Calu3 (cell line): ENCODE measurements at places on chromosomes 16 and 17.
A peak's percentile ranks its signal among the peaks of the same experiment; 100 is the strongest.

DNA sequence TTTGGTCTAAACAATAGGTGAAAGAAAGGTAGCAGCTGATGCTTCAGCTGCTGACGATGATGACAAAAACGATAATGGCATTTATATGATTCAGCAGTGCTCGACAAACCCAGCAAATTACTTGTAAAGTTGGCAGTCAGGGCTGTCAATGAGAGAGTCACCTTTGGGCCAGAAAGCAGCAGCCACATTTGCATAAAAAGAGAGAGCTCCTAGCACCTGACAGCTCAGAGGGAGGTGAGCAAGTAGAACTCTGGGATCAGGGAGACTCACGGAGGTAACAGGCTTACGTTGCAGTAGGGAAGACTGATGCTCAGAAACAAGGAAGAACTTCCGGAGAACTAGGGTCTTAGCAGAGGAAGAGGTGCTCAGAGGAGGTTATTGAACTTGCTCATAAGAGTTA, 291.9 kb upstream of the ZFHX3 start:
- no peak for DNase-seq

DNA sequence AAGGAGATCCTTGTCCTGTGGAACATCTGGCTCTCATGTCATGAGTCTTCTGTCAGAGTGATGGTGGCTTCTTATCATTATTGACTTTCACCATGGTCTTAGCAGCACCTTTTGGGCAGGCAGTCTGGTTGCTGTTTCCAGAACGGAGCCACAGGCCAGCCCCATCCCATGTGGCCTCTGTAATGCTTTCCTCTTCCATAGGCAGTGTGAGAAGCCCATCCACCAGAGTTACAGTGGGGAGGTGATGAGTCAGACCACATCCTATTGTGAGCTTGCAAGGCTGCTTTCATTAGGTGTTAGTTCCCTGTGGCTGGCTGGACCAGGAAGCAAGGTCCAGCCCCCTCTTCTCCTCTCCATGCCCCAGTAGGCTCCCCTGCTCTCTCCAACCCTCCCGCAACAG, 30.8 kb upstream of the SPACA3 start:
- no peak for DNase-seq

DNA sequence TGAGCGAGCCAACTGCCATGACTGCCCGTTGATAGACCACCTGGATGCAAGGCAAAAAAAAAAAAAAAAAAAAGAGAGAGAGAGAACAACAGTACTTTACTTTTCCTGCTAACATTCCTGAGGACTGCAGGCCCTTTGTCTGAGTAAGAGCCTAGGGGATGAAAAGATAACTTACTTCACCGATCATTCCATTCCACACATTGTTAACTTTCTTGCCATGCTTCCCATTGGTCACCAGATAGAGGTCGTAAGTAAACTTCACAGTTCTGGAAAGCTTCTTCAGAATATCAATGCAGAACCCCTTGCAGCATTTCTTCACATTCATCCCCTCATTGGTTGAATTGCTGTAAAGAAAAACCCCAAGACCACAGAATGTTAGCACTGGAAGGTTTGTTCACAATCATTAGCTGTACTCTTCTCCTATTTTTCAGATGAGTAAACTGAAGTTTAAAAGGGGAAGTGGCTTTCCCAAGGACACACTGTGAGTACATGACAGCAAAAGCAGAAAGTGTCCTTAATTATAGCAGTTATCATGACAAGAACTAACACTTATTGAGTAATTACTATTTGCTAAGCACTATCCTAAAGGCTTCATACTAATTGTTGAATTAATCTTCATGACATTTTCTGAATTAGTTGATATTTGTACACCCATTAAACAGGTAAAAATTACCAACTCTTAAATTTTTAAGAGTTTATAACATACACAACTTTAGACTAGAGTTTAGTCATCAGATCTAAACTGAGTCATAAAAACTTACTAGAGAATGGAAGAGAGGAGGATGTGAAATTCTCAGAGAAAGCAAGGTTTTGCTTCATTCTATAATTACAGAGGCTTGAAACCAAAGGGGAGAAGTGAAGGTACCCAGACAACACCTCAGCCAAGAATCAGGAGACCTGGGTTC, 341.2 kb downstream of the GRIN2A start:
- DNase-seq: no peak

DNA sequence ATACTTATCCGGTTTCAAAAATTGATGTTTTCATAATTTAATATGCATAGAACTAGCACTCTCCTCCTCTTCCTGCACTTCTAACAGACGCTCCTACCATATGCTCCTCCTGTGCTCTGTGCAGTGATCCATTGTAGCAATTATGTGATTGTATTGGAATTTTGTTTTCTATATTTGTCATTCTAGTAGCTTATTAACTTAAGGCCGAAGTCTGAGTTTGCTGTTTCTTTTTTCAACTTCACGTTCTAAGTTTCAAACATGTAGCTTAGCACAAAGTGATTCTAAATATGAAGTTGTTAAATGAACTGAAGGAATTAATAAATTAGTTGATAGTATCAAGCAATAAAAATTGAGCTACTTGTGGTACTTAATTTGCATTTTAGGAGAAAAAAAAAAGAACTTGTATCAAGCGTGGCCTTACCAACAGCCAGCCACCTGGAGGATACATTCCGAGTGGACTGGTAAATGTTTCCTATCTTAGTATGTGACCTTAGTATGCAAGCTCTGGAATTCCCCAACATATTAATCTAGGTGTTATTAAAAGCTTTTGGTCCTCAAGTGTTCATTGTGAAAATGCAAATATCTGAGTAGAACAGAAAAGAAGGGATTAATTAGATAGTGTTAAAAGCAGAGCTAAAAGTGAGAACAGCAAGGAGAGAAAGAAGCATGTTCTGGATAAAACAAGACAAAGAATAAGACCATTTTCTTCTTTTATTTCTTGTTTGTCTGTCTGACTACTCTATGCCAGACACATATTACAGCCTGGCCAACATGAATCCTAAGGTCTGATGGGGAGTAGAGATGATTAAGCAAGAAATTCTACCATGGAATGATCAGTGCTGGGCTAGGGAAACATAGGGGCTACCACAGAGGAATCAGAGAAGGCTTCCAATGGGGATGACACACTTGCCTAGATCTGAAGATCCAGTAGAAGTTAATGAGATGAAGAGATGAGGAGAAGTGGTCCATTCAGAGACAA, 290.4 kb upstream of the MON1B start:
- DNase-seq: peak; percentile 14

DNA sequence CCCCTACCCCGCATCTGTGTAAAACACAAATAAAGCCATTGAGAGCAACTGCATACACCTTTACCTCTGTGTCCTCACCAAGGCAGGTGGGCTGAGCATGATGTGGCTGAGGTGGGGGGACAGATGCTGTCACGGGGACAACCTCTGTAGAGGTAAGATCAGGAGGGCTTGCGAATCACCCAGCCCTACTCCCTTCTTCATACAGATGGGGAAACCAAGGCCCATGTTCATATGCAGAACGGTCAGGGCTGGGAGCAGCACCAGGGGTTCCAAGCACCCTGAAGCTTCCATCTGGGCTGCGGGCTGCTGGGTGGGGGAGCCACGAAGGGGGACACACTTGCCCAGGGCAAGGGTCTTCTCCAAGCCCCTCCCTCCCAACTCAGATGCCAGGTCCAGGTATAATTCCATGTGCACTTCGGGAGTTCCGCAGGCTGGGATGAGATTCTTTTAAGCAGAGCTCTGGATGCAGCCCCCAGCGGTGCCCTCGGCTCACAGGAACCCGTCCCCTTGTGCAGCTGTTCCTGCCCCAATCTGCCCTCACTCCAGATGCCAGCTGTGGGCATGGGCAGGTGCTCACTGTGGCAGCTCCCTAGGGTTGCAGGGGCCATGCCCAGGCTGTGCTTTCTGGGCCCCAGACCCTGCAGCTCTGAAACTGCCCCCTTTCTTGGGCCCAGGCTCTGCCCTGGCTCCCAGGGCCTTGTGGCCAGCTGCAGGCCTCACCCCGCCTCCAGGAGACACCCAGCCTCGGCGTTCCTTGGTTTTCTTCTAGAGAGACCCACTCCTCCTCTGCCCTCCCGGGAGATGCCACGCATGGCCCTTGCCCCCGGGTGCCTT, 9.6 kb downstream of the CTRB1 start:
- no peak for DNase-seq

GRCh38 chr17:14762736-14763479, 462.0 kb downstream of the HS3ST3B1 start:
- no peak for DNase-seq

DNA sequence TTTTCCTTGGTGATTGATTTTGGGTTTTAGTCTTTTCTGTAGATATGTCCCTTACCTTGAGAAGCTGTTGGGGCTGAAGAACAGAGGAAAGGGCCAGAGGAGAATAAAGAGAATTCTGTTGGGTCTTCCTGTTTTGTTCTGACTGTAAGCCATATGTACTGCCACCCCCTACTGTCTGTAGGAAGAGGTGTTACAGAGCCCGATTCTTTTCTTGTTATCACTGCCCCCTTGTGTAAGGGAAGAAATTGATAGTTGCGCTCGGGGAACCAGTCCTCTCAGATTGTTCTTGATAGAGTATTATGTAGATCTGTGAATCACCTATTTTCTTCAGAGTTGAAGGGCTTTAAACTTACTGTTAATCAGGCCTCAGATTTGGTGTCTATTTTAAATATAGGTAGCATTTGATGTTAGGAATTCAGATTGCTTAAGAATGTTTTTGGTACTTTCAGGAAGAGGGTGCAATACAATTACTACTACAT, 2.4 kb downstream of the TANC2 start:
- peak; percentile 61 for DNase-seq

DNA sequence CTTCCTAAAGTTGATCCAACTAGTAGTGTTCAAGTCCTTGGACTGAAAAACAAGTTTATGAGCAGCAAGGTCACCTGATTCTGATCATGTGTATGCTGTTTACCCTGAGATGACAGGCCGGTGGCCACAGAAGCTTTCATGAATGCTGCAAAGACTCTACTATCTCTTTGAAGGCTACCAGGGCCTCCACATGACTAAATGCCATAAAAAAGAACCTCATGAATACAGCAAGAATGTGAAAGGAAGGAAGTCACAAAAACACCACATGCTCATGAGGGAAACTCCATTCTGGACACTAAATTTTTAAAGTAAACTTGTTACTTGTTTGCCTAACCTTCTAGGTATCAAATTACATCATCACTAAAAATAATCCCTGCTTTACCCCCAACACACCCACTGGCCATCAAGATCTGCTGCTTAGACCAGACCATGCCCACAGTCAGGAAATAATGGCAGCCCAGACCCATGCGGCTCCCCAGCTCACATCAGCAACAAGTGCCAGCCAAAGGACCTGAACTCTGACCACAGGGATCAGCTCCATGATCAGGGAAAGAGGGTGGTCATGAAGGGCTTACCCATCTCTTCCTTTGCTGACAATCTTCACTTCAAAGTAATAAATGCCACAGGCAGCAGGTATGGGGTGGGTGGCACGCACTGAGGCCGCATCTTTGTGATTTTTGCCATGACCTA, 1.4 kb downstream of the RANBP10 start:
- DNase-seq: no peak

GRCh38 chr16:50281391-50282009, 15.1 kb downstream of the ADCY7 start:
- no peak for DNase-seq

DNA sequence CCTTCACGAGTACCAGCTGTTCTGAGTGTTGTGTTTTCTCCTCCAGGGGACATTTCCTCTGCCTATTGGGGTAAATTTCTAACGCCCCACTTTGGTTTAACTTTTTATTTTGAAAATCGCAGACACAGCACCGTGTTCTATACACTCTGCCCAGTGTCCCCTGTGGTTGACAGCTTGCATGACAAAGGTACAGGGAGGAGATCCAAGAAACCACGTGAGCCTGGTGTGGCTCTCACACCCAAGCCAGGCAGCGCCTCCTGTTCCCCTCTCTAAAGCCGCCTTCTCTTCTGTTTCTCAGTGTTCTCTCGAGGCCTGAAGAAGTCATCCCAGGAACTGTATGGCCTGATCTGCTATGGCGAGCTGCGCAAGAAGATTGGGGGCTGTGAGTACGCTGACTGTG, 25.4 kb downstream of the CRAMP1 start:
- DNase-seq: no peak

- DNase-seq: no peak
Measured at GRCh38 chr17:75615301-75615700, 17.9 kb upstream of the SMIM5 start.

GRCh38 chr17:42315402-42316156, 27.3 kb downstream of the STAT5A start:
- no peak for DNase-seq

GRCh38 chr17:34356194-34356593, at the start of gene CCL13:
Gene CCL13 (plus strand): TSS chr17:34356480. CDS start chr17:34356527, 47 bp downstream.
- no peak for DNase-seq

DNA sequence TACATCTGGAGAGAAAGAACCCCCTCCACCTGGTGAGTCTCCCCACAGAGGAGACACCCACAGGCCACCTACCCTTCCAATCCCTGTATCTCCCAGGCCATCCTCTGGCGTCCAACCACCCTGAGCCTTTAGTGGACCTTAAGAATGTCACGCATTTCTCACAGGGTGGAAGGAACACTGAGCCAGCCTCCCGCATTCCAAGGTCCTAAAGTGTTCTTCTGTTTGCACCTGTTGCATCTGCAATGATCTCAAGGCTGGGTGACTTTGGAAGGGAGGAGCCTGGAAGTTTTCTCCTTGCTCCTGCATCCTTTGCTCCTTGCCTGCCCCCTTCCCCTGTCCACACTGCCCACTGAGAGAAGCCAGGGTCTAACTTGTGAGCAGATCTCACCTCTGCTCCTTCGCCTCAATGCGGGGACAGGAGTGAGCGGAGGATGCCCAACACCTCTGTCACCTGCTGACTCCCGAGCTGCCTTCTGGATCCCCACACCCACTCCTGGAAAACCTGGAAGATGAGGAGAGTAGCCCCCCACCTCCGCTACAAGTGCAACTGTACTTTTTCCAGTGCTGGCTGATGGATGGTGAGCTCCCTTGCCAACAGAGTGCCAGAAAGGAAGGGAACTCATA, 3.7 kb downstream of the CHST5 start:
- DNase-seq: no peak

DNA sequence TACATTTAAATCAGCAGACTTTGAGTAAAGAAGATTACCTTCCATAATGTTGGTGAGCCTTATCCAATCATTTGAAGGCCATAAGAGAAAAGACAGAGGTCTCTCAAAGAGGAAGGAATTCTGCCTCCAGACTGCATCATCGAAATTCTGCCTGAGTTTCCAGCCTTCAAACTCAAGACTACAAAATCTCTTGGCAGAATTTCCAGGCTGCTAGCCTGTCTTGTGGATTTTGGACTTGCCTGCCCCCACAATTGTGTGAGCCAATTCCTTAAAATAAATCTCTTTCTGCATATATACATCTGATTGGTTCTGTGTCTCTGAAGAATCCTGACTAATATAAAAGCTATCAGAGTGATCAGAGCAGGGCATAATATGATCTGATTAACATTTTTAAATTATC, 216.6 kb upstream of the CPHXL start:
- no peak for DNase-seq

- DNase-seq: no peak
Measured at GRCh38 chr17:53227514-53227913, 595.2 kb upstream of the KIF2B start.

DNA sequence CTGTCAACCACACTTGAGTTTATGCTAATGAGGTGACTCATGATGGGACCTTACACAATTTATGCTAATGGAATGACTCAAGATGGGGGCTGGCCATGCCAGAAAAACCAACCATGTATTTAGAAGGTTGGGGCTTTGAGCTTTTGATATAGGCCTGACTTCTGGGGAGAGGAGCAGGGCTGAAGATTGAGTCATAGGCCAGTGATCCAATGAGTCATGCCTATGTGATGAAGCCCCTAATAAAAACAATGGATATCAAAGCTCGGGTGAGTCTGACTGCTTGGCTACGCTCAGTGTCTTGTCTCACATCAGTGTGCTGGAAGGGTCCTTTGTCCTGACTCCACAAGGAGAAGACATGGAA, 7.3 kb downstream of the MFSD6L start:
- no peak for DNase-seq
